ENCODE measurements at places on chromosomes 5 and 9.

DNA sequence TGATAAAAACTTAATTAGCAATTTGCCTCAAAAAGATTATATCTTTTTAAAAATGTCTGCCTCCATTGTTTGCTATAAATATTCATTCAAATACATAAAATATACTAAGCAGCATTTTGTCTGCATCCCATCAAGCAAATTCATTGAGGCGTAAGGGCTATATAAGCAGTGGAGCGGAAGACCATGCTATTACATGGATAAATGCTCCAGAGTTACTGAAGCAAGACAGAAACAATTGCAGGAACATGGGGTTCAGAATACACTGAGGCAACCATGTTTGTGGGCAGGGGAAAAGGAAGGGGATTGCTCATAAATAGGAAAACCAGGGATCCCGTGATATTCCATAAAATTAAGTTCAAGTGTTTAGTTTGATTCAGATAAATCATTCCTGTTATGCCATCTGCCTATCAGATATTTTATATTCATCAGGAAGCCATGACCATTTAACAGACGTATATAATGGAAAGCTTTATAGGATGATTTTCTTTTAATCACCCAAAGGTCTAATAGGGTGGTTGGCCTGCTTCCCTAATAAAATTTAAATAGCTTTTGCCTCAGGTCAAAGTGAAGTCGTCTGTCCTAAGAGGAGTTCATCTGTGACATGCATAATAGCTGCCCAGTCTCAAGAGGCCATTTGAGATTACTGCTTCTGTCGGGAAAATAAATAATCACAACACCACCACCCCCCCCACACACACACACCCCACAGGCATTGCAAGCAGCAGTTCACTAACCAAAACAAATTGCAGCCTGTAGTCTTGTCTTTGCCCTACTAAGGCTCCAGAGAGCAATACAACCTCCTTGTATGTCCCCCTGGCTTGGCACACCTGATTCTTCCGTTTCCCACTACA, 105.2 kb downstream of the RASEF start:
- DNase-seq, result no peak

GRCh38 chr5:26492906-26493459, 545.4 kb downstream of the CDH9 start:
- DNase-seq, result no peak

DNA sequence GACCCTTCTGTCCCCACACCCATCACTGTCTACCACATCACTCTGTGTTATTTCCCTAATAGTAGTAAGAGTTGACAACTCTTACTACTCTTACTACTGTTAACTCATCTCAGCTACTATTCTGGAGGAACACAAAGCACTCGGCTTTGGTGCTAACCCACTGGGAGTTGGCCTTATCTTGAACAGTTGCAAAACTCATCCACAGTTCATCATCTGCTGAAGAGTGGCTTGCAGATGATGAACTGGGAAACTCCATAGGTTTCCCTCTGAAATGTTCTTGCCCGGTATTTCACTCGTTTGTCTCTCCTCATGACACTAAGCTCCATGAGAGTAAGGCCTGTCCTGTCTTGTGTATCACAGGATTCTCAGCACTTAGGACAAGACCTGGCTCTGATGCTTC, 221.4 kb downstream of the NR3C1 start:
- DNase-seq, result no peak

GRCh38 chr9:694092-694402, 147.4 kb upstream of the DMRT1 start:
- no peak for DNase-seq

GRCh38 chr5:72693546-72694205, 122.8 kb upstream of the TNPO1 start:
- DNase-seq, result no peak

- no peak for DNase-seq
Measured at GRCh38 chr9:136742591-136743391, at the start of gene LCN10. Gene LCN10 (minus strand): TSS chr9:136742940. CDS start chr9:136742903, 37 bp downstream.

- no peak for DNase-seq
Measured at GRCh38 chr9:21413624-21414023, 4.7 kb downstream of the IFNA8 start.

DNA sequence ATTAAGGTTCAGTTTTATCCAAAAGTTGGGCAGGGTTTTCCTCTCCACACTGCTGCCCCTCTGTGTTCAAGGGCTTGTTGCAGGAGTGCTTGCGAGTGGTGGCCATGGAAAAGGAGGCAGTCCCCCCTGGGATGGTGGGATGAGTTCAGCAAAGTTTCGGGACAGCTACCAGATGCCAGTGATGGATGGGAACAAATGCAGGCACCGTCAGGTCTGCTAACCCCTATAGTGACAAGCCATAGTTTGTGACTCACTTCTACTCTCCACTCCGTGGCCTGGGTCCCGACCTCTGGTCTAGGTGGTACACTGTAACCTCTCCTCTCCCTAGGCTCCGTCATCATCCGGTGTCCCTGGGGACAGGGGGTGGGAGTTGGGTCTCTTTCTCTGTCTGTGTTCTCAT, 3.8 kb upstream of the RNF14 start:
- no peak for DNase-seq

GRCh38 chr5:146165460-146165859, 17.0 kb downstream of the LARS1 start:
- DNase-seq, result no peak

DNA sequence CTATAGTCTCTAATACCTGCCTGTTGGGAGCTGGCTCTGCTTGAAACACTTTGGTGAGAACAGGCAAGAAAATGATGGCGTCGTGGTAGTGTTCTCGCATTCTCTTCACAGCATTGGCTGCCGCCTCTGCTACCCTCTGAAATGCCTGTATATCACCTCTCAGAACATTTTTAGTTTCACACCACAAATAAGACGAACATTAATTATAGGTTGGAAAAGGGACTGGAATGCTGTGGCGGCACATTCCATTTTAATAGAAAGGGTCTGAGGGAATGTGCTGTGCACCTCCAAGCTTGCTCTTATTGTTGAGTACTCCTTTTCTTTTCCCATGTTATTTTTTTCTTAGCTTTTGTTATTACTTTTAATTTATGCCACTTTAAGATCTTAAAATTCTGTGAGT, 134.6 kb upstream of the HMHB1 start:
- DNase-seq, result no peak

DNA sequence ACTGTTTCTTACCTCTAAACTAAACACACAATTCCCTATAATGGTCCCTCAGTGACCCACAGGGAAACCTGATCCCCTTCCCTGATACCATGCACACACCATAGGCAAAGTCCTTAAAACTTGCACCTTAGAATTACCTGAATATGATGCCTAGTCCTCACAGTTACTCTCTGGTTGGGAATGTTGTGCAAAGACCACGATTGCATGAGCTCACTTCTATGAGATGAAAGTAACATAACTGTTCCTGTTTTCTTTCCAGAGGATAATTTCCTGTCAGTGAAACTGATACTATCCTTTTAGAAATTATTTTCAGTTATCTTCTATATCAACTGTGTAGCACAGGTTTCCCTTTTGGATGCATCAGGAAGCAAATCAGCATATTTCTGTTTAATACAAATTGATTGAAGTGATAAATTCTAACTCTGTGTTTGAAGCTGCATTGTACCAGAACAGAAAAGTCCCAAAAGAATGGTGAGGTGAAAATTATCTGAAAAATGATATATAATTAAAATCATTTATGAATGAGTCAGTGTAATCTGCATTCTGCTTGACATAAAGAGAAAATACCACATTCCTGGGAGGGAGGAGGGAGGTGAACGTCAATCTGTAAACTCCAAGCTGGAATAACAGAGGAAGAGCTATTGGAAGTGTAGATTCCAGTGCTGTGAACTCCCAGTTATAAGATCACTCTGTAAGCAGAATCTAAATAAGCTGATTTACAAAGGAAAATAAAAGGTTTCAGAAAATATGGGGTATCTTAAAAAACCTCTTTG, 51.2 kb upstream of the TNFAIP8 start:
- DNase-seq, result no peak

DNA sequence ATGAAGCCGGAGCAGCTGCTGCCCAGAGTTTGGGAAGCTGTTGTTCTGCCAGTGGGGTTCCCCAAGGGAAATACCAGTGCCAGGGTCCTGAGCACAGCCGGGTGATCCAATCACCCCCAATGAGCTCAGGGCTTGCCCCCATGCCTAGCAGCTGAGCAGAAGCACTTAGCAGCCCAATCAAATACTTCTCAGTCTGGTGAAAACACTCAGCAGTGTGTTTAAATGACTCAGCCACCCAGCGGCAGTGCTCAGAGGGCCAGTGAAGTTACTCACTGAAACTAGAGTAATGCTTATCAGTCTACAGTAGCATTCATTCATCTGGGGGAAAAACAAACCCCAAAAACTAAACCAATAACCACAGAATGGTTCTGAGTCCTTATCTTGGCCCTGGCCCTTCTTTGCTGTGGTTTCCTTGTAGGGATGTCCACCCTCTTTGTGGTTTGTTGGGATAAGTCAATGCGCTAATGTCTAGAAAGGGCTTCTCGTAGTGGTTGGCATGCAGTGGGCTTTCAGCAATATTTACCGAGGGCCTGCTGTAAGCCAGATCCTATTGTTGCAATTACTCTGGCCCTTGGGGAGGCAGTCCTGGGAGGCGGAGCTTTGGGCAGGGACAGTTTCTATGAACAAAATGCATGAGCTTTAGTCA, 43.1 kb downstream of the LHX2 start:
- peak; percentile 69 for DNase-seq

GRCh38 chr5:115191474-115192031, 21.8 kb upstream of the TRIM36 start:
- no peak for DNase-seq

GRCh38 chr5:112848116-112848811, 12.8 kb upstream of the SRP19 start:
- DNase-seq, result no peak

DNA sequence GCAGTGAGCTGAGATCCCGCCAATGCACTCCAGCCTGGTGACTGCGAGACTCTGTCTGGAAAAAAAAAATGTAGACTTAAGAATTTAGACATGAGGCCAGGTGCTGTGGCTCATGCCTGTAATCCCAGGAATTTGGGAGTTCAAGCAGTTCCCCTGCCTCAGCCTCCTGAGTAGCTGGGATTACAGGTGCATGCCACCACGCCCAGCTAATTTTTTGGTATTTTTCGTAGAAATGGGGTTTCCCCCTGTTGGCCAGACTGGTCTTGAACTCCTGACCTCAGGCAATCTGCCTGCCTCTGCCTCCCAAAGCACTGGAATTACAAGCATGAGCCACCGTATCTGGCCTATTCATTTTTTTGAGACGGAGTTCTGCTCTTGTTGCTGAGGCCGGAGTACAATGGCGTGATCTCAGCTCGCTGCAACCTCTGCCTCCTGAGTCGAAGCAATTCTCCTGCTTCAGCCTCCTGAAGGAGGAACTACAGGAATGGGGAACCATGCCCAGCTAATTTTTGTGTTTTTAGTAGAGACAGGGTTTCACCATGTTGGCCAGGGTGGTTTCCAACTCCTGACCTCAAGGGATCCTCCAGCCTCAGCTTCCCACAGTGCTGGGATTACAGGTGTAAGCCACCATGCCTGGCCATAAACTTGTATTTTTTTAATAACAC, 14.0 kb downstream of the DDX46 start:
- DNase-seq, result no peak

DNA sequence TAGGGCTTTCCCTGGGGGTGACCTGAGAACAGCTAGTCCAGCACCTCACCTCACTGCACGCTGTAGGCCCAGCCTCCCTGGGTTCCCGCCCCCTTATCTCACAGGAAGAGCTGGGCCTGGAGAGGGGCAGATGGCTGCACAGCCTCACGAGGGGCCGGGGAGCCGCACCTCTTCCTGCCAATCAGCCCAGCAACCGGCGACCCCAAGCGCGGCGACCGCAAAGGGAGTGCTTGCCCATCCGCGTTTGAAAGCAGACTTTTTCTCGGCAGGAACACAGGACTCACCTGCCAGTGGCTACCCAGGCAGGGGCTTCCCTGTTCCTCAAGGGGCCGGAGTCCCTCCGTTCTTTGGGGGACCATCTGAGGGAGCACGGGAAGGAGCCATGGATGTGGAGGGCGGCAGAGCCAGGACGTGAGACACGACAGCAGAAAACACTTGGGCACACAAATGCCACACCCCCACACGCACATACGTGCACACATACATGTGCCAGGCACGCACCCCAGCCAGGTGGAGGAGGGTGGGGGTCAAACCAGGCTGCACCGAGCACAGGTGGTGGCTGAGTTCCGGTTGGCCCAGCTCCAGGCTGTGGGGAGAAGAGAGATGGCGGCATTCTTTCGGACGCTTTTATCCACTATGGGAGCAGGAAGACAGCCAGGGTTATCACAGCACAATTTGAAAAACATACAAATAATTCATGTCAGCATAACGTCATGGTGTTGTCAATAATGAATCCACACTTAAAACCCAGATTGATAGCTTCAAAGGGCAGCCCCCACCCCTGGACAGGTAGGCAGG, 11.3 kb downstream of the TMEM250 start:
- no peak for DNase-seq

DNA sequence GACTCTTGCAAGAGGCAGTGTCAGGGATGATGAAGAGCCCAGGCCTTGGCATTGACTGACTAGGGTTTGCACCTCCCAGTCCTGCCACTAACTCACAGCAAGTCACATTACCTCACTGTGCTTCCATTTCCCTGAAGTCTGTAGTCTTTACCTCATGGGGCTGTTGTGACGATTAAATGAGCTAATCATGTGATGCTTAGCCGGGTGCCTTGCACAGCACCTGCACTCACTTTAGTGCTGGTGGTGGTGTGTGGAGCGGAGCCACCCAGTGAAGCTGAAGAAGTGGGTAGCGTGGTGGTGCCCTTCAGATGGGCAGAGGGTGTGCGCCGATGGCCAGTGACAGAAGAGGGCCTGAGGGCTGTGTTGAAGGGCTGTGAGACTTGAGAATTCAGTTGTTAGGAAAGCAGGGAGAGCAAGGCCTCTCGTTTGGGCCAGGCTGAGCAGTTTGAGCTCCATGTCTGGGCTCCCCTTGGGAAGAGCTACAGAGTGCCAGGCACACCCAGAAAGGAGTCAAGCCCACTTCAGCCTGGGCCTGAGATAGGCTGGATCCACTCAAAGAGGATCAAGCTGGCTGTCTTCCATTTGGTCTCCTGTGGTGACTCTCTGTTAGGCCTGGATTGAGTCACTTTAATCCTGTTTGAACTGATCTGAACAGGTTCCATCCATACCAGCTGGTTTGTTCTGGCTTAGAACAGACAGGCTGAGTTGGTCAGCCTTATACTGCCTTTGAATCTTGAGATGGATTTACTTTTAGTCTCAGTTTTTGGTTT, 42.5 kb downstream of the RALGPS1 start:
- DNase-seq, result no peak

DNA sequence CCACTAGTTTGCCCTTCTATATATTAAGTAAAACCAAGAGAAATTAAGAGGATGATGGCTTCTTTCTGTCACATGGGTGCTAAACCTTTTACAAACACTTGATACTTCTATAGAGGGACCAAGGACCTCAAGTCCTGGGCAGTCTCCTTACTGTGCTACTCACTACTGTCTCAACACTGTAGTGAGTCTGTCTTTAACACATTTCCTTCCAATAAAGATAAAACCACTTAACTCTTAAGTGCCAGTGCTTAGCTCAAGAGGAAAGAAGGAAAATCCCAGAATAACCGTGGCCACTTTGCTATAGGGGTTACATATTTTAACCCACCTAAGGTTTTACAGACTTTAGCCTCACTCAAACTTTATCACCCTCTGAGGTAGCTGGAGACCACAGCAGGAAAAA, 4.4 kb upstream of the GRPEL2 start:
- DNase-seq, result no peak

GRCh38 chr5:66426259-66427138, 169.7 kb upstream of the MAST4 start:
- no peak for DNase-seq
